ENCODE measurements at places on chromosomes 11 and 22.

DNA sequence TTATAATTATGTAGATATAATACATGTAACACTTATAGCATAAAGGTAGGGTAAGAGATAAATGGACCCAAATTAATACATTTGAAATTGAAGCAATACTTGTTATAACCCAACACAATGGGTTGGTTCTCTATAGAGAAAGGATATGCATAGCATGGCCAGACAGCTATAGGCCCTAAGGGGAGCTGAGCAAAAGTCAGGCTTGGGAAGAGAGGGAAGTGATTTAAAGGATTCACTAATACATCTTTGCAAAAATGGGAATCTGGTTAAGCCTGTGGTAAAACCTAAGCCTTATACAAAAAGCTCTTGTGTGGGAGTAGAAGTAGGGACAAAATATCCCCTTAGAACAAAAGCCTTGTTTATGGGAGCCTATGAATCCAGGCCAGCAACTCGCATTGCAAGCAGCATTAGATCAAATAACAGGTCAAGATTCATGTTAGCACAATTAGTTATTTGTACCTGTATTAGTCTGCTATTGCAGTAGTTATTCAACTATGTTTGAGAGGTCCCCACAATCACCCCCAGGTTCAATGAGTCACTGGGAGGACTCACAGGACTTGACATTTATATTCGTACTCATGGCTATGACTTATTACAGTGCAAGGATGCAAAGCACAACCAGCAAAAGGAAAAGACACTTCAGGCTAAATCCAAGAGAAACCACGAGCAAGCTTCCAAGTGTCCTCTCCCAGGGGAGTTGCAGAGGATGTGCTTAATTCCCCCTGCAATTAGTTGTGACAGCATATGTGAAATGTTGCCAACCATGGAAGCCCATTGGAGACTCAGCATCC lies 144.7 kb upstream of the LMO1 start:
- no peak for DNase-seq

DNA sequence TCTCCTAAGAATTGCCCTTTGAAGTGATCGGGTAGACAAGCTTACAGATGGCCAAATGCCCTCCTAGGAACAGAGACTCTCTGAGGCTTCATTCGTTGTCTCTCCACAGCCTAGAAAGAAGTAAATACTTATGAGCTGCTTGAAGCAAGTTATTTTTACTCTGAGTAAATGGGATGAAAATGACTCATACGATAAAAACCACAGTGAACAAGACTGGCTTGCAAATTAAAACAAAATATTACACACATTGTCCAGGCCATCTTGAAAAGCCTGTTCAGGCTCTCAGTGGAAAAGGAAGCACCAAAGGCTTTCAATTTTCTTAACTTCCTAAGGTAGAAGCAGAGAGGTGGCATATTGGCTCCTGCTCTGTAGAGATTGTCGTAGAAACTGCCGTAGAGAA lies 294.2 kb downstream of the NELL1 start:
- DNase-seq: no peak

- no peak for DNase-seq
Observed at GRCh38 chr22:40853333-40853732, 3.1 kb downstream of the ST13 start.

DNA sequence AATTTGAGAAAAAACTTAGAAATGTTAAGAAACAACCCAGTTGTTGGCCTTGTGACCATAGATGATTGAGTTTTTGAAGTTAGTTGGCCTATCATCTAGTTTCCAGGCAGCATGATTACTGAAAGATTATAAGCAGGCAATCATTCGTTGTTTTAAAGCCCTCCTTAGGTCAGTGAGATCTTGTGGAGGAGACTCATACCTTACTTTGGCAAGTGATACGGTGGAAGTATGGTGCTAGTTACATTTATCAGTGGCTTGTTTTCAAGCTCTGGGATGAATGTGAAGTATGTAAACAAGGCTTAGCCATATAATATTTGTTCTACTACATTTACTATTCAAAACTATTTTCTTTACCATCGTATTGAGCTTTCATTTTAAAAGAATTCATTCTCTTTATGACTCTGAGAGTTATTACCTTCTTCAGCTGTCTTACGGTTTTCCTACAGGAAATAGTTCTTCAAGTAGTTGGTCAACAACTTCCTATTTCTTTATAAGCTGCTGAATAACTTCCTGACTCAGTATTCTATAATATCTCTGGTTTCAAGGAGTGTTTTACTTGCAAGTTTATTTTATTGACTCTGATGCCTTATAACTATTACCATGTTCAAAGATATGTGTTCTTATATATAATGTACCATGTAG lies 7.3 kb downstream of the YAP1 start:
- no peak for DNase-seq

DNA sequence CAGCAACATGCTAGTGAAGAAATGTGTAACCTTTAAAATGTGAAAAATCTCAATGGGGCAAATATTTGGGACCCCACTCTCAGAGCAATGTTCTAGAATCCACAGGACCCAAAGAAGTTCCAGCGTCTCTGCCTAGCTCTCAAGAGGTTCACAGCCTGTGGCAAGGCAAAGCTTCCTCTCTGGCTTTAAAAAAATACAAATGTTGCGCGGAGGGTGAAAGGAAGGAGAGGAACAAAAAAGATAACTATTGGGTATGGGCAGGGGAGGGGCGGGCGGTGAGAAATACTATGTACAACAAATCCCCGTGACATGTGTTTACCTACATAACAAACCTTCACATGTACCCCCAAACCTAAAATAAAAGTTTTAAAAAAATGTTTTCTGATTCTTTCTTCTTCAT lies 53.6 kb downstream of the PITPNB start:
- no peak for DNase-seq

DNA sequence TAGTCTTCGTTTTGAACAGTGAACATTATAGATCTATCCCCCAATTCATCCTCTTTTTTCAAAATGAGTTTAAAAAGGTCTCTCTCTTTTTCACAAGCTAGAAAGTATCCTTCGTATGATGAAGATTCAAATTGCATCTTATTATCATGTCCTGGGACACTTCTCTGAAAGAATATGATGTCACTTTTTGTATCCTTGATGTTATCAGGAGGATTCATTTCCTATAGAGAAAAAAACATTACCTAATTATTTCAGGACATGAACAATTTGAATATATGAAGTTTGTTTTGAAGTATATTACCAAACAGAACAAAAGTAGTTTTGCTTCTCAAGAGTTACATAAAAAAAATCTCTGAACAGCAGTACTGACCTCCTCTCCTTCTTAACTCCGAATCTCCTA lies 20.3 kb downstream of the IL18 start:
- no peak for DNase-seq

DNA sequence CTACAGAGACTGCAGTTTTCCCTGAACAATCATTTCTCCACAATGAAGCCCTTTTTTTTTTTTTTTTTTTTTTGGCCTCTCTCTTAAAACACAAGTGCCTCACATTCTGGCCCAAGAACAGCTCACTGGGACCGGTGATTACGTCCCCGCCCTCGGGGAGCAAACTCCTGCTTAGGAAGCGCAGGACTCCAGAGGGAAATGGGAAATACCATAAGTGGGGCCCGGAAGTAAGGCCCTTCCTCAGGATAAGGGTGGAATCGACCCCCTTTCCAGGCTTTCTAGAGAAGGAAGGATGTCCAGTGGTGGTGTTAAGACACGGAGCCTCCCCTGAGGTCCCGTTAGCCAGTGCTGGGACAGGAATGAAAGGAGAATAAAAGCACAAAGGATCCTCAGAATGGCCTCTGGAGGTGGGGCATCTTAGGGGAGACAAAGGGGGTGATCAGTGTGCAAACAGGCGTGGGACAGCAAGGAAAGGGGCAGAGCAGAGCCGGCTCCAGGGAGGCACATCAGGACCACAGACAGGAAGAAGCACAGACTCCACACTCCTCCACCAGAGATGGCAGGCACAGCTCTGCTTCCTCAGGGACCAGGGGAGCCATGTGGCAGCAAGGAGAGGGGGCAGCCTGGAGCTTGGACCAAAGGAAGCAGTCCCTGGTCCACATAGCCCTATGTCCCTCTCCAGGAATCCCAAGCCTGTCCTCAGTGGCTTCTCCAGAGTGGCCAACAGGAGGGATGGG lies 61.3 kb downstream of the CHST1 start:
- DNase-seq: peak; percentile 62

DNA sequence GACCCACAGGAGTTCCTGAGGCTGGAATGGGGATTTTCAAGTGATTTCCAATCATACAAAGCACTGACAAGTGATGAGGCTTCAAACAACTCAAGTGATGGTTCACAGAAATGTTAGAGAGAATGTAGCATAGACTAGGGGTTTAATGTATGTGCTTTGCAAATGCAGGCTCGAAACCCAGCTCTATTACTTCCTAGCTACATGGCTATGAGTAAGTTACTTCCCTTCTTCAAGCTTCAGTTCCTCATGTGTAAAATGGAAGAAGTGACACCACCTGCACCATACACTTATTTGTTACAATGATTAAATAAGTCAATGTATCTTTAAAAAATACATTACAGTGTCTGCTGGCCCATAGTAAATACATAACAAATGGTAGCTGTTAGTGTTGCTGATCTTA lies 139.8 kb downstream of the CCDC81 start:
- no peak for DNase-seq

DNA sequence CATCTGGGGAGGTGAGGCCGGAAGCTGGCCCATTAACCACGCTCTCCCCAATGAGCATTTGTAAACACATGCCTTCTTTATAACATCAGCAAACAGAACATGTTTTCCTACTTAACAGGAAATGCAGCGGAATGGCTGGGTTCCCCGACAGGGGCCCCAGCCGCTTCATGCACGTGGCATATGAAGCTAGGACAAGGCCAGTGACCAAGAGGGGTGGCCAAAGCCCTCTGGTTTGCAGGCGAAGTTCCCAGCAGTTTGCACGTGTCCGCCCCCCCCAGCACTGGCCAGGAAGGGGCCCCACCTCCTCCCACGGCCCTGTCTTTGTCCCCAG lies 38.7 kb upstream of the LINC01488 start:
- DNase-seq: peak; percentile 47

GRCh38 chr22:39917197-39917643 lies 16.3 kb downstream of the GRAP2 start:
- no peak for DNase-seq

DNA sequence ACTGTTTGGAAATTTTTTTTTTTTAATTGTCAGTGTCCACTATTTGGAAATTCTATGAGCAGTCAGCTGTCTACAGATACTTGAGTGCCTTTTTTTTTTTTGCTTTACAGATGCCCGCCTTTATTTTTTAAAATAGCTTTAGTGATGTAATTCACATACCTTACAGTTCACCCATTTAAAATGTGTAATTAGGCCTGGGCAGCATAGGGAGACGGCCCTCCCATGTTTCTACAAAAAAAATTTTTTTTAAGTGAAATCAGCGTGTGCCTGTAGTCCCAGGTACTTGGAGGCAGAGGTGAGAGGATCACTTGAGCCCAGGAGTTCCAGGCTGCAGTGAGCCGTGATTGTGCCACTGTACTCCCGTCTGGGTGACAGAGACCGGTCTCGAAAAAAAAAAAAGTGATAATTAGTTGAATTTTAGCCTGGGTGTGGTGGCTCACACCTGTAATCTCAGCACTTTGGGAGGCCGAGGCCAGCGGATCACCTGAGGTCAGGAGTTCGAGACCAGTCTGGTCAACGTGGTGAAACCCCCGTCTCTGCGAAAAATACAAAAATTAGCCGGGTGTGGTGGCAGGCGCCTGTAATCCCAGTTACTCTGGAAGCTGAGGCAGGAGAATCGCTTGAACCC lies 1.5 kb downstream of the ZNF143 start:
- no peak for DNase-seq

Measured in endothelial cell (in vitro differentiated cells).